ENCODE measurements at places on chromosomes 3 and 15. TPM values are rescaled to one million over a fixed set of nuclear protein-coding genes. Genes with fewer than 3 reads are reported as not detected.

GPR160 gene
- polyA plus RNA-seq, result 17.1 TPM

SLC49A4 gene
- polyA plus RNA-seq, result 1.9 TPM

FGD5 gene
- not detected for polyA plus RNA-seq

GPR176 gene
- not detected for polyA plus RNA-seq

SOX2 gene
- polyA plus RNA-seq, result not detected

ADAMTSL3 gene
- not detected for polyA plus RNA-seq

AGBL1 gene
- not detected for polyA plus RNA-seq

TRH gene
- polyA plus RNA-seq, result not detected

CDHR4 gene
- polyA plus RNA-seq, result not detected

GOLGA8Q gene
- not detected for polyA plus RNA-seq
